ENCODE measurements at places on chromosomes 4 and X.

- DNase-seq: no peak
- H3K4me1 ChIP-seq: no peaks in the 10 kb centered on the region
- no peak overlapping the region for H3K27ac ChIP-seq
- H3K27me3 ChIP-seq: no peaks in the 10 kb centered on the region
- no peak overlapping the region for H3K4me3 ChIP-seq
These were observed 559.3 kb upstream of the ZFP42 start for GRCh38 chr4:187436251-187436650.

GRCh38 chr4:1271686-1272085 lies 18.0 kb upstream of the MAEA start:
- H3K36me3 ChIP-seq: no peaks in the 10 kb centered on the region
- no peaks in the 10 kb centered on the region for H3K27me3 ChIP-seq
- H3K27ac ChIP-seq: no peak overlapping the region
- no peak for DNase-seq
- no peak overlapping the region for H3K4me3 ChIP-seq

GRCh38 chrX:124348182-124348581 lies 1.8 kb downstream of the SH2D1A start:
- H3K36me3 ChIP-seq: no peaks in the 10 kb centered on the region
- H3K27ac ChIP-seq: peak overlapping the region; percentile 36
- DNase-seq: no peak
- no peaks in the 10 kb centered on the region for H3K4me1 ChIP-seq
- no peaks in the 10 kb centered on the region for H3K27me3 ChIP-seq

DNA sequence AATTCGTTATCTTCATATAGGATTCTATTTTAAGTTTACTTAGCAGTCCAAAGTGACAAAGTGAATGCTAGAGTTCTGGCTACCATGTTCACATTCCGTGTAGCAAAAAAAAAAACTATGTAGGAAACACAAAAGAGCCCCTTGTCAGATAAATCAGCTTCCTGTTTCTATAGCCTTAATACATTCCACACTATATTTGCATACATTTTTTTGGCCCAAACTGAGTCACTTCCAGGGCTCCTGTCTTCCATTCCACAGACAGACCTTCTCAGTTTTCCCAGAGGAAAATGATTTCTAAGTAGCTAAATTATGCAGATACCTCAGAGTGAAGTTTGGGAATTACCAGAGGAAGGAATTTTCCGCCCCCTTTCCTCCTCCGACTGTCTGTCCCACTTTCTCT lies 841.9 kb upstream of the HS3ST1 start:
- no peaks in the 10 kb centered on the region for H3K27me3 ChIP-seq
- H3K27ac ChIP-seq: no peak overlapping the region
- no peak overlapping the region for H3K4me3 ChIP-seq
- no peak for DNase-seq
- H3K36me3 ChIP-seq: no peaks in the 10 kb centered on the region
- H3K4me1 ChIP-seq: no peaks in the 10 kb centered on the region

DNA sequence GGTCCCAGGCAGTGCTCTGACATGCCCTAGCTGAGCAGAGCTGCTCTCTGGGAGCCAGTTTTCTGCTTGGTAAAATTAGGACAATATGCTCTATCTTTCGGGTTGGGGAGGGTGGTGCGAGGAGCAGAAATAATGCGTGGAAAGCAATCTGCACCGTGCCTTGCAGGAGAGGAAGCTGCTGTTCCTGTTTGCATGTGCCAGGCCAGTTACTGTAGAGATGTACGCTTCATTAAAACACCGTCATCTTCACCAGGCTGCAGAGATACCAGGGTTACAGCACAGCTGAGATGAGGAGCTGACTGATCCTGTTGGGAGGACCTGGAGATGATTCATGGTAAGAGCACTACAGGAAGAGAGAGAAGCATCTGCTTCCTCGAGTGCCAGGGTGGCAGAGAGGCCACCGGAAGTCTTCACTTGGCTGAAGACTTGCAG lies 29.5 kb upstream of the IRF2 start:
- DNase-seq: no peak
- H3K4me1 ChIP-seq: peaks cover 33% of the 10 kb centered on the region
- H3K36me3 ChIP-seq: no peaks in the 10 kb centered on the region
- no peak overlapping the region for H3K4me3 ChIP-seq
- H3K27ac ChIP-seq: peak overlapping the region; percentile 77
- H3K27me3 ChIP-seq: no peaks in the 10 kb centered on the region

DNA sequence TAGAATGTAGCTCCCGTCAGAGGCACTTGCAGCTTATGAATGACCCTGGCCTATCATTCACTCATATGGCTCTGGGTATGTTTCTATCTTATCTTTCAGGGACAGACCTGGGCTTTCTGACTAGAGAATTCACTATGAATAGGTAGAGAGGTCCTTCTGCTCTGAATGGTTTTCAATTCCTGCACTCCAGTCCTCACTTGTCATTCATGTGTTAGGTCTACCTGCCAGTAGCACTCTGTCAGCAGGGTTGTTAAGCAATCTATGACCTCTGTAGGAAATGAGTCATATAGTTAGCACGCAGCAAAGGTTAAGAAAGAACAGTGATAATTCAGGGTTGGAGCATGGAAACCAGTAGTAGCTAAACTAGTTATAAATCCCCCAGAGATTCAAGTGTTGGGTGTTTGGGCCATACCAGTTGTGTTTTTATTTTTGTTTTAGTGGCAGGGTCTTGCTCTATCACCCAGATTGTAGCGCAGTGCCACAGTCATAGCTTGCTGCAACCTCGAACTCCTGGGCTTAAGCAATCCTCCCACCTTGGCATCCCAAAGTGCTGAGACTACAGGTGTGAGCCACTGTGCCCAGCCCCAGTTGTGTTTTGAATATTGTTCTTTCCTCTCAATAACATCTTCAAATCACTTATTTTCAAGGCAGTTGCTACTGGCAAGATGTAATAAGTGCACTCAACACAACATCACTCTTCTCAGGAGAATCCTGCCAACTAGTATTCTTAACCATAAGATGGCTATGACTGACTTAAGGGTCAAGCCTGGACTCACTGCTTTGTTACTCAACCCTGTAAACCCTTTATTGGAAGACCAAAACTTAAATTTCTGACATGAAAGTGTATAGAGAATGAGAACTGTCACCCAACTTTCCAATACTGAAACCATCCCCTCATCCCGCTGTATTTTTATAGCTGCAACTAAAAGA lies 25.1 kb downstream of the ARL13A start:
- DNase-seq: no peak
- no peaks in the 10 kb centered on the region for H3K27me3 ChIP-seq
- H3K4me3 ChIP-seq: no peak overlapping the region
- no peaks in the 10 kb centered on the region for H3K4me1 ChIP-seq
- H3K27ac ChIP-seq: no peak overlapping the region

DNA sequence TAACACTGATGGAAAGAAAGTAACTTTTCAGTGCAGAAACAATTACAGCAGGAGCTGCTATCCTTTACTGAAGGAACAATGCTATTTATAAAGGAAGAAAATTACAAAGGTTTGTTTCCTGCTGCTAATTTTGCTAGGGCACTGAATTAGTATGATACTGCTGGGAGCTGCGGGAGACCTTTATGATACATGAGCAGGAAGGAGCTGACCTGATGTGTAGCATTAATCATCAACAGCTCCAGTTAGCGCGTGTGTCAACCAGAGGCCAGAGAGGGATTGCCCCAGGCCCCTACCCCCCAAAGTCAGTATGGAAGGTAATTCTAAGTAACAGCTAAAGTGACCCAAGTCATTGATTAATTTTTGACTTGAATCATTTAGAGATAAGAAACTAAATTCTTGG lies 728.9 kb downstream of the PCDH18 start:
- H3K4me1 ChIP-seq: no peaks in the 10 kb centered on the region
- no peak for DNase-seq
- no peak overlapping the region for H3K4me3 ChIP-seq
- H3K27ac ChIP-seq: no peak overlapping the region

DNA sequence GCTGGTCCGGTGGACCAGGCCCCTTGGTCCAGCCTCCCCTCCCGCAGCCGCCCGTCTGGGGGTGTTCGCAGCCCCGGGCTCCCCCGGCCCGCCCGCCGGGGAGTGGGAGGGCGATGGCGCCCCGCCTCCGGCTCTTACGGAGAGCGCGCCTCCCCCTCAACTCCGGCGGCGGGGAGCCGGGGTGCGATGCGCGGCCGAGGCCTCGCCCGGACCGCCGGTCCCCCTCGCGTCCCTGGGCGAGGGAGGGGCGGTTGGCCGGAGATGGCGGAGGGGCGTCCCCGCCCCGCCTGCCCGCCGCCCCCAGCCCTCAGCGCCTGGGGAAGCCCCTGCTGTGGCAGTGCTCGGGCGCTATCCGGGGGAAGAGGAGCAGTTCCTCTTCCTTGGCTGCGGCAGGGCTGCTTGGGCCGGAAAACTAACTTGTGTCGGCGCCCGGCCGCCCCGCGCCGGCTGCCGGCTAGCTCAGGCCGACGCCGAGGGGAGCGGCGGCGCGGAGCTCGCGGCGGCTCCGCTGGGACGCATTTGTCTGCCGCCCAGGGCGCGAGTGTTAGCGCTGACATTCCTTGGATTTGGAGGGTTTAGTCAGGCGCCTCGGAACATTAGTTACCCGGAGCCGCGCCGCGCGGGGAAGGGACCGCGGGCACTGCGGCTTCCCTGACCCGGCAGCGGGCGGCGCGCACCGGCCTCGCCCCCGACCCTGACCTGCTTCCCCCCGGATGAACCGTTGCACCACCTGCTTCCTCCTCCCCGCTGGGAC lies 994 bp downstream of the GALNT7 start:
- peak; percentile 95 for DNase-seq
- no peaks in the 10 kb centered on the region for H3K36me3 ChIP-seq
- peak overlapping the region; percentile 96 for H3K27ac ChIP-seq
- H3K4me1 ChIP-seq: peaks cover 24% of the 10 kb centered on the region

DNA sequence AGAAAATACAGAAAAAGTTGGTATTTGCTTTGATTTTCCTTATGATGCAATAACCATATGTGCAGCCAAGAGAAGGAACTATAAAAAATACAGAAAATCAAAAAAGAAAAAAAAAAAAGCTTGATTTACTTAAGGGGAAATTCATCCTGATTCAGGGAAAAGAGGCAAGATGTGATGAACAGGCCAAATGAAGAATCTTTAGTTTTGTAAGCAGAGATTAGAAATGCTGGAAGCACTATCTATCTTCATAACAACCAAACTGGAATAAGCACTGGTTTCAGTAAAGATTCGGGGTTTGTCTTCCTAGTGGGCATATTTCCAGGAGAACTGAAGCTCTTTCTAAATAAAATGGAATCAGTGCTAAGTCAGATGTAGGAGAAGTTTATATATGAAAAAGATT lies 82.9 kb upstream of the KCNIP4 start:
- H3K4me3 ChIP-seq: no peak overlapping the region
- no peaks in the 10 kb centered on the region for H3K4me1 ChIP-seq
- no peaks in the 10 kb centered on the region for H3K27me3 ChIP-seq
- H3K27ac ChIP-seq: no peak overlapping the region

- DNase-seq: no peak
- H3K4me3 ChIP-seq: no peak overlapping the region
- no peaks in the 10 kb centered on the region for H3K4me1 ChIP-seq
- no peaks in the 10 kb centered on the region for H3K36me3 ChIP-seq
These were observed 32.8 kb downstream of the PASD1 start for GRCh38 chrX:151596282-151596681.

- H3K27ac ChIP-seq: no peak overlapping the region
- H3K4me3 ChIP-seq: no peak overlapping the region
- H3K36me3 ChIP-seq: no peaks in the 10 kb centered on the region
- H3K4me1 ChIP-seq: no peaks in the 10 kb centered on the region
These were observed 58.6 kb upstream of the PAGE1 start for GRCh38 chrX:49754233-49754857.

DNA sequence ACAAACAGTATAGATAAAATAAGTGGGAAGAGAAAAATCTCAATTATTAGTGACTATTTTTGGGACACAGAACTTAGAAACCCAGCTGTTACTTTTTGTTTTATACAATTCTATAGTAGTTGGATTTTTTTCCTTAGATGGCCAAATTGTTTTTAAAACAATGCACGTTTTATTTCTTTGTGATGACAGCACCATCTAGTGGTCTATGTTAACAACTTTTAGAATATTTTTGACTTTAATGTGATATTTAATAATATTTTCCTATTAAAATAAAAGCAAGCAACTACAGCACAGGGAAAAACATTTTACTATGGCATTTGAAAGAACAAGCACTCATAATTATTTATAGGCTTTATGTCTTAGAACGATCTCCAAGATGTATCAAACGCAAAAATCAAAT lies 5.6 kb upstream of the SMIM31 start:
- H3K4me1 ChIP-seq: no peaks in the 10 kb centered on the region
- H3K4me3 ChIP-seq: no peak overlapping the region
- H3K27ac ChIP-seq: no peak overlapping the region
- H3K27me3 ChIP-seq: no peaks in the 10 kb centered on the region

- no peaks in the 10 kb centered on the region for H3K36me3 ChIP-seq
- H3K27ac ChIP-seq: no peak overlapping the region
- no peaks in the 10 kb centered on the region for H3K27me3 ChIP-seq
- H3K4me1 ChIP-seq: no peaks in the 10 kb centered on the region
These were observed 95.4 kb downstream of the LIMCH1 start for GRCh38 chr4:41633321-41633720.

GRCh38 chr4:152099555-152099954 lies 338.7 kb upstream of the GATB start:
- peaks cover 10% of the 10 kb centered on the region for H3K4me1 ChIP-seq
- no peaks in the 10 kb centered on the region for H3K36me3 ChIP-seq
- H3K27me3 ChIP-seq: no peaks in the 10 kb centered on the region
- peak overlapping the region; percentile 65 for H3K27ac ChIP-seq
- no peak overlapping the region for H3K4me3 ChIP-seq

DNA sequence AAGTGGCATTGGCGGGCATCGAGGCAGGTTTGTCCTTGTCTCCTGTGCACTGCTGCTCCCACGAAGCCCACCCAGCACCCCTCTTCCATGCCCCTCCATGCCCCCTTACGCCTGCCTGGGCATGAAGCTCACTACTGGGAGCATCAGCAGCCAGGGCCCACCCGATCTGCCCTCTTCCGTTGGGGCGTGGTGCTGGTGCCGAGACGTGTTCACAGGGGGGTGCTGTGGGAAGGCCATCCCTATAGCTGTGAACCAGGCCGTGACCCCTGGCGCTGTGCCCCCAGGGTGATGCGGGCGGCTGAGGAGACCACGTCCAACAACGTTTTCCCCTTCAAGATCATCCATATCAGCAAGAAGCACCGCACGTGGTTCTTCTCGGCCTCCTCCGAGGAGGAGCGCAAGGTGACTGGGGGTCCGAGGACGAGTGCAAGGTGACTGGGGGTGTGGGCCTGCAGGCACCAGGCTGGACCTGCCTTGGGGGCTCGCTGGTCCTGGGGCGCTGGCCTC lies 19.3 kb upstream of the ADD1 start:
- no peak overlapping the region for H3K4me3 ChIP-seq
- peak overlapping the region; percentile 54 for H3K27ac ChIP-seq
- H3K27me3 ChIP-seq: no peaks in the 10 kb centered on the region
- peak; percentile 78 for DNase-seq

DNA sequence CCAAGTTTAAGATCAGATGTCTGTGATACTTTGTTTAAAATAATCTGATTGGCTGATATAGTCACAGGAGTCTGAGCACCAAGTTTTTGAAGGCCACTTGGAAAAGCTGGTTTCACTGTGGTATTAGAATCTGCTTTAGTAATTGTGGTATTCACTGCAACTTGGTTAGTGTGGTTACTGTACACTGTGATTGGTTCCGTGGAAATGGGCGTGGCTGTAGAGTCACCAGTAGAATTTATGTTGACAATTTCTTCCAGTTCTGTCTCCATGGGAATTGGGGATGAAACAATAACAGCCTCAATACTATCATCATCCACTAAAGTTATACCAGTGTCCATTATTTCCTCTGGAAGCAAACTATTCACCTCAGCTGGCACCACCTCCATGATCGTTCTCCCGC lies 26.2 kb downstream of the LIN54 start:
- peaks cover 3% of the 10 kb centered on the region for H3K4me1 ChIP-seq
- DNase-seq: no peak
- H3K36me3 ChIP-seq: peaks cover 37% of the 10 kb centered on the region

- H3K36me3 ChIP-seq: no peaks in the 10 kb centered on the region
- DNase-seq: no peak
- H3K4me1 ChIP-seq: peaks cover 47% of the 10 kb centered on the region
- no peak overlapping the region for H3K4me3 ChIP-seq
These were observed 25.7 kb downstream of the AFF1 start for GRCh38 chr4:86960557-86960961.
